ENCODE measurements at places on chromosomes 3 and 15. TPM values are rescaled to one million over a fixed set of nuclear protein-coding genes. Genes with fewer than 3 reads are reported as not detected.

GRCh38 chr15:80099241-80099640, 39.8 kb downstream of the ZFAND6 start:
- DNase-seq = no peak

DNA sequence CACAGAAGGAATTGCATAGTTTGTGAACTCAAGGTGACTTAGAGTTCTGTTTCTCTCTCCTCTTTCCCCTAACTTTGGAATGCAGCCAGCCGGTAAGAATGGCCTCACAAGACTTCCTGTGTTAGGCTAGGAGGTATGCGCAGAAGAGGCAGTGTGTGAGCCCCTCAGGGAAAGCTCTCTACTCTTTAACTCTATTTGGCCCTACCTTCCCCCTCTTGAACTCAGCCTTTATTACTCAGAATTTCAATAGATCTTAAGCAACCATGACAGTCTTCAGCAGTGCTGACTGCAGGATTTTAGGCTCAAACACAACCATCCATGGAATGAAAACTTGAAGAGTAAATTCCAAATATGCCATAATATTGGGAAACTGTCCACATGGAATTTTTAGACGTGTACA, 209.5 kb downstream of the DTWD1 start:
- DNase-seq = no peak

DNA sequence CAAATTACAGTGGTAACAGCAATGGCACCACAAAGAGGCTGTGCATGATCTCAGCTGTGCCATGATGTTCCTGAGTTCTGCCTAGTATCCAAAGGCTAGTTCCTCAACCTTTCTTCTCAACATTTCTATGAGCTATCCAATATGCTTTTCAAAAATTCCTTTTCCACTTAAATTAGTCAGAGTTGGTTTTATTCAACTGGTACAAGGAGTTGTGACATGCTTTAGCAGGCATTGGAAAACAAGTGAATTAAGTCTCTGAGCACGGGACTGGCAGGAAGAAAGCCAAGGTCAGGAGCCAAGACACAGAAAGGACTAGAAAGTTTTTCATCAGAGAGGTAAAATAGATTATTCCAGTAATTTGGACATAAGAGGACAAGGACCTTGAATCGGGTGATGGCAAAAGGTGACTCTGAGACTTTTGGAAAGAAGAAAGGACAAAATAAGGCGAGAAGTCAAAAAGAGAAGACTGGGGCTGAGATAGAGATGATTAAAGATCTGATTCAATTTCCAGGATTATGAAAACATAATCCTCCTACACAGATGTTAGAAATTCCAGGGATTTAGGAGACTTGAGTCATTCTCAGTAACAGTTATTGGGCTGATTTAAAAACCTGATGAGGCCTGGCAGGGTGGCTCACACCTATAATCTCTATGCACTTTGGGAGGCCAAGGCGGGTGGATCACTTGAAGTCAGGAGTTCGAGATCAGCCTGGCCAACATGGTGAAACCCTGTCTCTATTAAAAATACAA, 36.1 kb downstream of the PBRM1 start:
- no peak for DNase-seq

DNA sequence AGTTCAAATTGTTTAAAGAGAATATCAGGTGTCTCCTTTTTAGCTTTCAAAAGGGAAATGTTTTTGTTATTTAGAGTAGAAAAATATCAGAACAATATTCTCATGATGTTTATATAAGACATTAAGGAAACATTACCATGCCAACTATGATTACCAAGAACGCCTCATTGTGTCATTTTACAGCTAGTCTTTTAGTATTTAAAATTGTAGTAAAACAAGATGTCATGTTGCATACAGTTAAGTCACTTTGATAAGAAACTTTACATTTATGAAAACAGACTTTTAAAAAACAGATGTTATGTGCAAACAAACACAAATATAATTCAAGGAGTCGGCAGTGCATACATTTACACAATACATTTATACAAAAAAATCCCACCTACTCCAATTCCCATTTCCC, 4.4 kb downstream of the PLSCR4 start:
- no peak for DNase-seq

DNA sequence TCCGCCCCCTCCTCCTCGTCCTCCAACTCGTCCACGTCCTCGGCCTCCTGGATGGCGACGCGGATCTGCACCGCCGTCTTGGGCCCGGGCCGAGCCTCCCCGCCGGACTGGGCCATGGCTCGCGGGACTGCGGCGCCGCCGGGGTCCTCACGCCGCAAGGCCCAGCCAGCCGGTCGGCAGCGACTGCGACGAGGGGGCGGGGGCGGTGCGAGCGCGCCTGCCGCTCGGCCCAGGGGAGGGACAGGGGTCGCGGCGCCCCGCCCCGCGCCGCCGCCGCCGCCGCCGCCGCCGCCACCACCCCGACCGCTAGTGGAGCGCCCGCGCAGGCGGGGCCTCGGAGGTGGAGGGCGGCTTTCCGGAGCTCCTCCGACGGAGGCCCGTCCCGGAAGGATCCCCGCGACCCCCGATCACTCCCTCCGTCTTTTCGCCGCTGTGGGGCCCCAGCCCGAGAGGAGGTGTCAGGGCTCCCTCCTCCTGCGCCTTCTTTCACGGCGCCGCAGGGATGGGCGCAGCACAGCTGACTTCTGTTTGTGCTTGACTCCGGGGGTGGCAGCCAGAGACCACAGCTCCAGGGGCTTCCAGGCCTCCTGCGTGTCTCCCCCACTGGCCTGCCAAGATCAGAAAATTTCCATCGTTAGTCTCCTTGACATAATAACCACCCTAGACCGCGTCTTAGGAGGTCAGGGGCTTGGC, at the start of gene LARP6:
TSS of gene LARP6 (minus strand) at position 185 of the 693 bp plus-strand sequence. CDS start at position 116, 69 bp downstream.
- DNase-seq = no peak

GRCh38 chr3:32181796-32182195, 56.7 kb upstream of the CMTM8 start:
- DNase-seq = no peak

- no peak for DNase-seq
Measured at GRCh38 chr3:39192490-39193092, at the start of gene XIRP1. Gene XIRP1, minus strand, starts transcription at chr3:39192595. Its CDS starts 3,150 bp downstream, at chr3:39189445.

- DNase-seq = no peak
Measured at GRCh38 chr3:159763602-159764489, 224.8 kb upstream of the IL12A start.

DNA sequence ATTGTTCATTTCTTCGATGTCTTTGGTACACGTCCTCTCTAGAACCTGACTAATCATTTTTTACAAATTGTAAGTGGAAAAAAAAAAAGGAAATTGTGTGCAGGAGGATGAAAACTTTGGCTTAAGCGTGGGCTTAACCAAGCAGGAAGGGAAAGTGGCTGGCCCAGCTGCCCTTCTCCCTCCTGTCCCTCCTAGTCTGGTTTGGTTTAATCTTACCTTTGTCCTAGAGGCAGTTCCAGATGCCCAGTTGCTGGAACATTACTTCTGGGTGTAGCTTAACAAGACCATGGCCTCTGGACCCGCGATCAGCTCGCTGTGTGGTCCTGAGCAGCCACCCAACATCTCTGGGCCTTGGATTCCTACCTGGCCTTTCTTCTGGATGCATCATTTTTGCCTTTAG, 15.4 kb downstream of the PAQR5 start:
- no peak for DNase-seq

- no peak for DNase-seq
Measured at GRCh38 chr3:159928071-159928491, 60.6 kb upstream of the IL12A start.

- no peak for DNase-seq
Measured at GRCh38 chr15:33729653-33730052, 238.6 kb upstream of the CHRM5 start.

- DNase-seq = no peak
Measured at GRCh38 chr3:60645801-60646200, 605.5 kb downstream of the FHIT start.

DNA sequence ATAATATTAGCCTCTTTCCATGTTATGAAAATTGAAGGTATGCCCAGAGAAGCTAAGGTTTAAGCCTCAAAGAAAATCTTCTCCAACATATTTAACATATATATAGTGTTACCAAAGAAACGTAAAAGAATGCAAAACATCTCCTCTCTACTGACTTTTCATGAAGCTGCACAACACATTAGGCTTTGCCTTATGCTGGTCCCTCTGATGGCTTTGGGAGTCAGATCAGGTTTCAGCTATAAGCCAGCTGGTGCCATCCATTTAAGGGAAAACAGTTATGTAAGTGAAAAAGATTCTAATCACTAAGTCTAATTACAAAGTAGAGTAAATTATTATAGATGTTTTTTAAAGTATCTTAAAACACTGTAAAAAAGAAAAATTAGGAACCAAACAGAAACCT, 410.5 kb downstream of the LSAMP start:
- DNase-seq = no peak

- DNase-seq = no peak
Measured at GRCh38 chr3:111548092-111548491, 6.1 kb downstream of the CD96 start.

DNA sequence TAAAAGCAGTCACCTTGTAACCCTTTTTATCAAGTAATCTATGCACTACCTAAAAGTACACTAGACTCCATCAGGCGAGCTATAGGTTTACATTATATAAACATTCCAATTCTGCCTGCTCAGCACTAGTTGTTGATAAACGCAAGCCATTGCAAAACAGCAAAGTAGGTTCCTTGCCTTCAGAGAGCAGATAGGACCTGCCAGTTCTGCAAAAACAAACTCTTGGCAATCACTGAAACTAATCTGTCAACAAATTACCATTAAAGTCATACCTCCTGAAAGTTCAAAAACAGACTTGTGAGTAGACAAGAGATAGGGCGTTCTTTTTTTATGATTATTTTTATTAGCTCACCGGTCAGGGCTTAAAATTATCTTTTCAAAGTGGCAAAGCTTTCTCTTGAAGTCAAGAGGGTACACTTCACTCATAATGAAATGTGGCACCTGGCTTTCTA, 392.5 kb downstream of the FOXP1 start:
- DNase-seq = no peak

DNA sequence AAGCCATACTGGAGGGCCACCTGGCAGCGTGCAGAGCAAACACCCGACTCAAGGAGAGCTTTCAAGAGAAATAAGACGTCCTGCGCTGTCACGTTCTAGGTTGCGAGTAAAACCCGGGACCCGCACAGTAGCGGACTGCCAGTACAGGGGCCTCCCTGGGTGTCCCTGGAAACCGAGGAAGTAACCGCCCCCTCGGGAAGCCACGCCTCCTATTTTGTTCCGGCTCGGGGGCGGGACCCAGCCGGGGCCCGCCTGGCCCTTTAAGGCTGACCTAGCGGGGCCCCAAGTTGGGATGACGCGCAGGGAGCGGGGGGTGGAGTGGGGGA, 218 bp upstream of the MAPKAPK3 start:
- peak; percentile 96 for DNase-seq

GRCh38 chr15:69597061-69597592, 144.5 kb downstream of the RPLP1 start:
- peak; percentile 77 for DNase-seq

- no peak for DNase-seq
Measured at GRCh38 chr3:131421301-131421700, 39.7 kb downstream of the NUDT16 start.

DNA sequence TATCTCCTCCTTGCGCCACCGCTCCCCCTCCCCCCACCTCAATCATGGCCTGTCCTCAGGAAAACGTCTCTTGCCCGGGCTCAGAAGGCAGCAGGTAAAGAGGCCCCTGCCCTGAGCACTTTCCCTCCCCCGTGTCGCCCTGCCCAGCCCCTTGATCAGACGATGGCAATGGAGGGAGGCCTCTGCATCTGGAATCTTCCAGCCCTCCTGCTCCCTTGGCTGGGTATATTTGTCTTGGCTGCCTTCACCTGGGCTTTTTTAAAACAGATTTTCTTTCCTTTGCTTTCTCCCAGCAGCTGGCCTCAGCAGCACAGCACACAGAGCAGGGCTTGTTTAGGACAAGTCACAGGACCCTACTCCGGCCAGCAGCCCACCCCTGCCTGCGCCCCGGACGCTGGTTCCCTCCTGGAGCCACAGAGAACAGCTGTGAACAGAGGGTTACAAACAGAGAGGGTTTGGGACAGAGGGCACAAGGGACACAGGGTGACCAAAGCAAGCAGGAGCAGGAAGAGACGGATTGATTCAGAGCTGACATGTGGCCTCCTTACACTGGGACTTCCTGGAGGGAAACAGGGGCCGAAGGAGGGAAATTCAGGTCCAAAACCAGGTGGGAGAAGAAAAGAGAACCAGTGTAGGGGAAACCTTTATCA, 78.7 kb downstream of the ISG20 start:
- peak; percentile 62 for DNase-seq

GRCh38 chr3:17412950-17413530, 329.4 kb downstream of the TBC1D5 start:
- DNase-seq = no peak

- no peak for DNase-seq
Measured at GRCh38 chr3:153404157-153404556, 242.1 kb downstream of the RAP2B start.

- DNase-seq = no peak
Measured at GRCh38 chr15:63856711-63857460, 23.1 kb upstream of the HERC1 start.

GRCh38 chr15:53115563-53115962, 325.4 kb upstream of the ONECUT1 start:
- no peak for DNase-seq

- no peak for DNase-seq
Measured at GRCh38 chr3:41320953-41321641, 121.8 kb downstream of the CTNNB1 start.

DNA sequence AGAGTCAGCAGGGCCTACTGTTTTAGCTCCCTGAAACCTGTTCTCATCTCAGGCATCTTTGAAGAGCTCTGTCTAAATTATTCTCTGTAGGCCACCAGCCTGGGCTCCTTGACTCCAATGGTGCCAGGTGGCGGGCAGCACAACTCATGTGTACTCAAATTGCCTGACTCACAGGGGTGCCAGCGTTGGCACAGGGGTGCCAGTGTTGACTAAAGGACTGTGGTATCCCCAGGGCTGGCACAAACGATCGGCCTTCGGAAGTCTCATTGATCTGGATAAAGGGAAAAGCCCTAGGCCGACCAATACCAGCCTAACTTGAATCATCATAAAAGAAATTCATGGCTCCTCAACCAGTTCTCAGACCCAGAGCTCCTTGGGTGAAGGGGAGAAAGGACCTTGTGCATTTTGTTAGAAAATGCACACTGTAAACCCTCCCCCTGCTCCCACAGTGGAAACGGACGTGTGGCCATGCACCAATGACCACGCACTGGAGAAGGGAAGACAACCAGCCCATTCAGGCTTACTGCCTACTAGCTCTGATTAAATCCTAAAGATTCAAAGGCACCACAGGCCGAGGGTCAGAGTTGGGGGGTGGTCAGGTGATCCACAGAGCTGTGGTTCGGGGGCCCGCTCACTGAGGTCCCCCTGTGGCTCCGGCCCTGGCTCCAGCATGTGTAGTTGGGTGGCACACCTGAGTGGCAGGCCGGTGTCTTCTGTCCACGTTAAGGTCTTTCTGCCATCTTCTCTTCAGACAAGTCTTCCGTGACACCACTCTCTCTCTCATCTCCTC, 68.9 kb downstream of the NIPA2 start:
- no peak for DNase-seq

GRCh38 chr3:50276762-50277101, 2.2 kb upstream of the LSMEM2 start:
- DNase-seq = no peak

- DNase-seq = no peak
Measured at GRCh38 chr3:99711351-99711750, 73.0 kb downstream of the COL8A1 start.

The HHLA2 gene
- total RNA-seq = 0.32 TPM

The RAB6B gene
- 64.8 TPM for total RNA-seq

The SAMMSON gene
- not detected for total RNA-seq

The EAF2 gene
- total RNA-seq = 7.2 TPM

The SOX2 gene
- total RNA-seq = not detected

The PLA2G4E gene
- total RNA-seq = not detected

The MRPS11 gene
- total RNA-seq = 60.9 TPM

The LYZL4 gene
- not detected for total RNA-seq

The NDN gene
- total RNA-seq = 49.5 TPM

The WDR6 gene
- 104 TPM for total RNA-seq

The KBTBD13 gene
- total RNA-seq = not detected

The HGD gene
- 0.80 TPM for total RNA-seq

Measured in mesenteric fat pad (tissue), 1 donor.